ENCODE measurements at places on chromosomes 16 and 17.

- DNase-seq = no peak
These were observed 674.0 kb upstream of the SOX9 start for GRCh38 chr17:71446645-71447437.

DNA sequence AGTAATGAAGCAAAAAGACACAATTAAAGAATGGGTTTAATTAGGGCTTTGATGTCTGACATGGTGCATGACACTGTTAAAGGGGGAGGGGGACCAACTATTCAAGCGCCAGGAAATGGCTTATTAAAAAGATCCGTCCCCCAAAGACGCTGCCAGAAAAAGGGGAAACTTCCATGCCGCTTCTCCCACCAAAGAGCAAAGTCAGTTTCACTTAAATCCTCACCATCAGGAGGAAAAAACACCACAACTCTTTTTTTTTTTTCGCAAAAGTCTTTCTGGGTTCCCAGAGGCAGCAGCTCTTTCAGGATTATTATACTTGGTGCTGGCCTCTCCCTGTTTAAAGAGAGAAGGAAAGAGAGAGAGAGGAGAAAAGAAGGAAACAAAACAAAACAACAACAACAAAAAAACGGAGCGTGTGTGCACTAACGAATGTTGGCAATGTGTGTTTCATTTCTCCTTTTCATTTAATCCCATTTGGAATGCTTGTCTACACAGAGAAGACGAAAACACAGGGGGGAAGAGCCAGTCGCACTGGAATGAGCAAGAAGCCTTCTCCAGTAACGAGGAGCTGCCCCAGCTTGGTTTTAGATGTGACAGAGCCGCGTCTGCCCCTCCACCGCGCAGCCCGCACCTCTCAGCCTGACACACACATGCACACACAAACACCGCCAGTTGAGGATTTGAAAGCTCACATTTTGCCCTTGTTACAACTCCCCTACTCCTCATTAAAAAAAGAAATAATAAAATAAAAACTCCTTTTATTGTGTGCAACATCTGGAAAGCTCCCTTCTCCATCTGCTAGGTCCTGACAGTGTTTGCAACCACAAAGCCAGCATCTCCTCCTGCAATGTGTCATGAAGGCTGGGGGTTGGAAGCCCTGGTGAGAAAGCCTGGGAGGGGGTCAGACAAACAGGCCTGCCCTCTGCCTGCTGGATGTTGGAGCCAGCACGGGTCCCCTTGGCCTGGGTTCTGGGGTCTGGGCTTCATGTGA, 32.7 kb upstream of the AXIN2 start:
- DNase-seq = no peak

DNA sequence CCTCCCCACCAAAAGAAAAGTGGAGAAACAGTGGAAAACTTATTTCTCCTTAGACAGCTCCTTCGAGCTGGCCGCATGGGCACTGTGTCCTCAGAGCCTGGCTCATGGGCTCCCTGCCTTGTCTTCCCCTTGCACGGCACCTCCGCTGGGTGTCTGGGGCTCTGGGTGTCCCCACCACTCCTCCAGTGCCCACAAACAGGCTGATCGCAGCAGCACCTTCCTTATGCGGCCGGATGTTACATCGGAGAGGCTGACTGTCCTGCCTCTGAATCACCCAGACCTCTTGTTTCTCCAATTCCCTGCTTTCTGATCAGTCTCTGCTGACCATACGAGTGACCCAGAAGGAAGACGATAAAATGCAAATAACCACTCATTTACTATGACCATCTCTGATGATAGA, 121.7 kb downstream of the SLC39A11 start:
- DNase-seq = no peak

DNA sequence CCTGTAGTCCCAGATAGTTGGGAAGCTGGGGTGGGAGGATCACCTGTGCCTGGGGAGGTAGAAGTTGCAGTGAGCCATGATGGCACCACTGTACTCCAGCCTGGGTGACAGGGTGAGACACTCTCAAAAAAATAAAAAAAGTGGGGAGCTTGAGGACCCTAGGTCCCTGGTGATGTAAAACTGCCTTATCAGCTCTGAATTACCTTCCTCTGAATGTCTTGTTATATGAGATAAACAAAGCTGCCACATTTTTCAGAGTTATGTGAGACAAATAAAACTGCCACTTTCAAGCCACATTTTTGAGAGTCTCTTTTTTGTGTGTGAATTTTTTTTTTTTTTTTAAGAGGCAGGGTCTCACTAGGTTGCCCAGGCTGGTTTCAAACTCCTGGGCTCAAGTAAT, 32.0 kb upstream of the B4GALNT2 start:
- DNase-seq = no peak

GRCh38 chr17:50113624-50114320, 16.2 kb downstream of the SAMD14 start:
- no peak for DNase-seq

- DNase-seq = peak; percentile 33
These were observed 11.0 kb downstream of the HEXIM2 start for GRCh38 chr17:45172541-45173286.

- no peak for DNase-seq
These were observed 33.1 kb downstream of the SHISA6 start for GRCh38 chr17:11274106-11274505.

- no peak for DNase-seq
These were observed 9.0 kb downstream of the CDH5 start for GRCh38 chr16:66375451-66375850.

DNA sequence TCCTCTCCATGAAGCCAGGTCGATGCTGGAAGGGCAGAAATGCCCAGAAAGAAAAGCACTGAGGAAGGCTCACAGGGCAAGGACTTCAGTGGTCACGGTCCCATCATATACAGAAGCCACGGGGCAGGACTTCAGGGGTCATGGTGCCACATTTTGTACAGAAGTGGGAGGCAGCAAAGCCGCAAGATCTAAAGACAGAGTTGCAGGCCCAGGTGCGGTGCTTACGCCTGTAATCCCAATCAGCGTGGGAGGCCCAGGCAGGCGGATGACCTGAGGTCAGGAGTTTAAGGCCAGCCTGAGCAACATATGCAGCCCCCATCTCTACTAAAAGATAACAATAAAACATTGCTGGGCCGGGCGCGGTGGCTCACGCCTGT, 96.0 kb downstream of the NXN start:
- no peak for DNase-seq

DNA sequence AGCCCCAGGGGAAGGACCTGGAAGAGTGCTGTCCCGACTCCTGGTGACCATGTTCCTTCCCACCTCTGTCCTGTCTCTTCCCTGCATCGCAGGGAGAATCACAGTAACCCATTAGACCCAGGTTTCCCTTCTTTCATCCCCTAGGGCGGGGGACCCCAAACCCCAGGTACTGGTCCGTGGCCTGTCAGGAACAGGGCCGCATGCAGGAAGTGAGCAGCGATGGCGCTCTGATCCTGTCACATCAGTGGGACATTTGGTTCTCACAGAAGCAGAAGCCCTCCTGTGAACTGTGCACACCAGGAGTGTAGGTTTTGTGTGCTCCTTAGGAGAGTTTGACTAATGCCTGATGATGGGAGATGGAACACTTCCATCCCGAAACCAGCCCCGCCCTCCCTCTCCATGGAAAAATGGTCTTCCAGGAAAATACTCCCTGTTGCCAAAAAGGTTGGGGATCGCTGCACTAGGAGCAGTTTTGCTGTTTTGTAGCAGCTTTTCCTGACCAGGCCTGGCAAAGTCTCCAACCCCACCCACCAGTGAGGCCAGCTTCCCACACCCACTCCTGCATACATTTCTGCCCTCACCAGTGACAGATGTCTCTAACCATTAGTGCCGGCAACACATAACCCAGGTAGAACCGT, 10.5 kb downstream of the MNT start:
- DNase-seq = no peak

DNA sequence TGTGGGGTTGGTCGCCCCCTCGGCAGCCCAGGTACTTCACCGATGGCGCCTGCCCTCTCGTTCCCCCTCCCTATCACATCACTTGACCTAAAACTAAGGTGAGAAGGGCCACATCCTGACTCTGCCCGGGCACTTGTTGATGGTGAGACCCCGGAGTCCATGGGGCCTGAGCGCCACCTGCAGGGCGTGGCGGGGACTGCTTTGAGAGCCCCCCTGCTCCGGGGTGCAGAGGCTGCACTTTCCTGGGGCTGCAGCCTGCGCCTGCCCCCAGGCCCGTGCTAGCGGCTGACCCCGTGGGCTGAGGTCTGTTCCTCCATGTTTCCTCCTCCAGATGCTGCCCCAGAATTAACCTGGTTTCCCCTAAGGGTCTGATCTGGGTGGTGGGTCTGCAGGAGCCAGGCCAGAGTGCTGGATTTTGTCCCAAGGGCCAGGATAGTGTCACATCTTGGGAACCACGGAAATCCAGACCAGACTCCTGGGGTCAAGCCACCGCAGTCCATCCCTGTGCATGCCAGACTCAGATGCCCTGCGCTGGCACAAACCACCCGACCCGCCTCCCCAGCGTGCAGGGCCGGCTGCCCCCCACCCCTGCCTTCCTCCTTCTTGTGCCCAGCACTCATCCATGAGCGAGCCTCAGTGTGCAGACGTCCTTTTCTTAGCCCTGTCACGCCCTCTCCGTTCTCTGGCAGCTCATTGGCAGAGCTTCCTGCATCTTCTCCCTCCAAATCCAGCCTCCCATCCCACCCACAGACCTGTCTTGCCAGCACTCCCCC, 2.7 kb downstream of the NDUFAF8 start:
- peak; percentile 55 for DNase-seq

- DNase-seq = no peak
These were observed 21.1 kb upstream of the BRD7 start for GRCh38 chr16:50389900-50390299.

DNA sequence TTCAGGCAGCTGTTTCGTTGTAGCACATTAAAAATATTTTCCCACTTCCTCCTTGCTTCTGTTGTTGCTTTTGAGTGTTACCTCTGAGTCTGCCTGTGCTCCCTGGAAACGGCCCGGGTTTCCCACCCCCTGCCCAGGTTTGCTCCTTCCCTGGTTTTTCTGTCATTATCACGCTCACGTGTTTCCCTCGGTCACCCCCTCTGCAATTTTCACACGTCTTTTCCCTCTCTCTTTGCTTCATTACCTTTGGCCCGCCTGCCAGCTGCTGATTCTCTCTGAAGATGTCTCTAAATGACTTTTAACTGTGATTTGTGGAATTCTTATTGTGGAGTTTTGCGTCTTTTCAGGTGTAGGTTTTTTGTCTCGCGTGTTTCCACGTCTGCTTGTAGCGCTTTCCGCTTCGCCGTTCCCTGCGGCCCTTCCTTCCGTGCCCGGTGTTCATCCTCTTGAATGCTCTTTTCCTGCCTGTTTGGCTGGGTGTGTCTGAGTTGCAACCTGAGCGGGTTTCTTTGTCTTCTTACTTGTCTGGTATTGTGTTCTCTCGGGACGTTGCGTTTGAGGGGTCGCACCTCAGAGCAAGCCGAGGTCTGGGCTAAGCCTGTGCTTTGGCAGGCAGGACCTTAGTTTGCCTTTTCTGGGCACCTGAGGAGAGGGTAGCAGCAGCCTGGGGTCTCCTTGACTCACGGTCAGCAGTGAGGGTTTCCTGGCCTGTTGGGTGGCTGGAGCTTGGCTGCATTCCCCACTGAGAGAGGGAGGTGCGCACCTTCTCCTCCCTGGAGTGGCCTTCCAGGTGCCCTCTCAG, 96.3 kb upstream of the ZNF750 start:
- no peak for DNase-seq
